ENCODE measurements at places on chromosomes 7 and 10.

GRCh38 chr7:88071994-88072714 is 138.1 kb downstream of the ADAM22 start:
- DNase-seq: no peak

DNA sequence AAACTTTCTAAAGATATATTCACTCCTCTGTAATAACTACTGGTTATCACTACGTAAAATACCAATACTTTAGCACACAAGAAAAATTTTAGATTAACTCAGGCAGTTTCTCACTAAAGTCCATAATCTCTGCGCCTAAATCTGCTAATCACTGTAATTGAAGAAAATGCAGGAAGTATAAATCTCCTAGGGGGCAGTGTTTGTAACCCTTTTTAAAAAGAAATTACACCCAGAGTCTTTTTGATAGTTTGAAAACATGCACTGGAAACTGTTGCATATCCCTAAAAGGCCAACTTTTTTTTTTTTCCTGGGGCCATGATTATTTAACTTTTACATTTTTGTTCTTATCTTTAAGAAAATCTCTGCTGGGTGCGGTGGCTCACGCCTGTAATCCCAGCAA is 209.6 kb downstream of the KIAA1217 start:
- DNase-seq: no peak

- no peak for DNase-seq
Observed at GRCh38 chr10:80465839-80466590, 11.9 kb downstream of the TSPAN14 start.

- no peak for DNase-seq
Observed at GRCh38 chr7:25858200-25858524, 293.8 kb upstream of the NFE2L3 start.

DNA sequence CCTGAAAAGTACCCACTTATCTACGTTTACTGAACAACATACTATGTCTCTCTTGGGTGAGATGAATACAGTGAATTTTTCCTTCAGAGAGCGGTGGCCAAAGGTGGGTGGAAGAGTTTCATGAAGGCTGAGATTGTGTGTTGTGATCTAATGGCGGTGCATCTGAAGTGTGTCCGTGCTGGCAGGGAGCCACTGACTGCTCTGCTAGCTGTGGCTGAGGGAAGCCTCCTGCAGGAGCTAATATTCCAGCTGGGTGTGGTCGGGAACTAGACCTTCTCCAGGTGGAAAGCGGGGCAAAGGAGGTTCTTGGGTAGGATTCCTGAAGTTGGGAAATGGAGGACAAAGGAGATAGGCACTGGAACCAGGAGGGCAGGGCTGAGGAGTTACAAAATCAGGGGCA is 69.2 kb upstream of the GRB10 start:
- DNase-seq: no peak

DNA sequence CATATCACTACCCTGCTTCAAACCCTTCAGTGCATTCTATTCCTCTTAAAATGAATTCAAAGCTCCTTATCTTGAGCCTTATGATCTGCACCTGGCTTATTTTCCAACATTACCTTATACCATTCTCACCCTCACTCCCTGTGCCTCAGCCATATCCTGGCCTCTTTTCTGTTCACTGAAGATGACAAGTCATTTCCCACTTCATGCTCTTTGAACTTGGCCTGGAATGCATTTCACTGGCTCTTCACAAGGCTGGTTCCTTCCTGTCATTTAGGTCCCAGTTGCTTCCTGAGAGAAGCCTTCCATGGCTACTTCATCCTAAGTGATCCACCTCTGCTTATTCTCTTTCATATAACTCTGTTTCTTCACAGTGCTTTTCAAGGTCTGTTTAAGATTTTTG is 3.2 kb upstream of the LIPF start:
- no peak for DNase-seq

DNA sequence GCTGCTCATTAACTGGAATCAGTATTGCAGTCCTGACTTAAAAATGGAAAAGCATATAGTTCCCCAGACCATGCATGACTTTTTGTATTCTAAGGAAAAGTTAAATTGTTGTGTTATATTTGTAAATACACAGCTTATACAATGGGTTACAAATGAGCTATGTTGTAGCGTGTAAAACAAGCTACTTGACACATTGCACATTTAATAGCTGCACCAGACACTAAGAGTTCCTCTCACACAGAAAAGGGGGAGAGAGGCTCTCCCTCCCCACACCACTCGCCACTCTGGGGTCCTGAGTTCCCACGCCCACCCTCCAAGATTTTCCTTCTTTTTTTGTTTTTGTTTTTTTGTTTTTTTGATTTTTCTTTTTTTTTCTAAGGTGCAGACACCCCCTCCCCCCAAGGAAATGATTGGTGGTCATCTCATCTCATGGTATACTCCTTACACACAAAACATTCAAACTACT is 6.3 kb downstream of the KLF6 start:
- DNase-seq: no peak
